ENCODE measurements at places on chromosomes 4 and X.

DNA sequence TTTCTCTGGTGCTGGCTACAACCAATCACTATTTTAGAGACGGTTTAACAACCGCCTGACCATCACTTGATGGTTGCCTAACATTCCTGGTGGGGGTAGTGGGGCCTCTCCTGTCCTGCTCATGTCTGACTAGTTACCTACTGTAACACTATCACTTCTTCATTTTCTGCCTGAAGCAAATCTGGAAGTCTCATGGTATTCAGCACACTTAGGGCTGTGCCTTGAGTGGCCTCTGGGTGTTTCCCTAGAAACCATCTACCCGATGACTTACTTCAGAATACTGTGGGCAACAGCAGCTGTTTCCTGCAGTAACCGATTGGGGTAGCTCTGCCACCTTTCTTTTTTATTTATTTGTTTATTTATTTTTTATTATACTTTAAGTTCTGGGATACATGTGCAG lies 880.1 kb upstream of the INTU start:
- no peak for DNase-seq

GRCh38 chr4:153799694-153800074 lies 10.8 kb upstream of the SFRP2 start:
- DNase-seq = no peak

DNA sequence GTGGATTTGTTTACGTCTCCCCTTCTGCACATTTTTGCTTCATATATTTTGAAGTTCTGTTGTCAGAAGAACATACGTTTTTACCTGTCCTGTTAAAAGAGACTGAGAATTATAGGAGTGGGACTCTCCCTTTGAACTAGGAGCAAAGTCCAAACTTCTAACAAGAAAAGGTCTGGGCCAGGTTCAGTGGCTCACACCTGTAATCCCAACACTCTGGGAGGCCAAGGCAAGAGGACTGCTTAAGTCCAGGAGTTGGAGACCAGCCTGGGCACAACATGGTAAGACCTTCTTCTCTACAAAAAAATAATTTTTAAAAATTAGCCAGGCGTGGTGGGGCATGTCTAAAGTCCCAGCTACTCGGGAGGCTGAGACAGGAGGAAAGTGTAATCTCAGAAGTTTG lies 15.8 kb downstream of the LIN54 start:
- no peak for DNase-seq

DNA sequence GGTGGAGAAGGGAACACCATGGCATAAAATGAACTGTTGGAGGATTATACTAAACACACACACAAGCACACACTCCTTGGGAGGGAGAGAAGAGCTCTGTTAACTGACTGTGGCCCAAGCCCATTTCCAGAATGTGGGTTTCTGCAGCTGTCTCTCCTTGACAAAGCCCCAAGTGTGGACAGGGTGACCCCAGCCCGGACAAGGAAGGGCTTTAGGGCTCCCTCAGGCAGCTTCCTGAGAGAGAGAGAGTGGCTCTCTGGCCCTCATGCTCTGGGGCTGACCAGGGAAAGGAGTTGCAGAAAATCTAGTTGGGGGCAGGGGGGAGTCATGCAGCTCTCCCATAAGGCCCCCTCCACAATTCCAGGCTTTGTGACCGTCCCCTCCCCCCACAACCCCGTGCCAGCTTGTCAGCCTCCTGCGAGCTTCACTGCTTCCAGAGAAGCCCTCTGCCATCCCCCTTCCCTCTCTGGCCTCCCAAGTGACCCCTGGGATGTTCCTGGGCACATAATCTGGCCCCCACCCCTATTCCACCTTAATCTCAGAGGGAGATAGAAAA lies 590 bp downstream of the ARHGEF9 start:
- no peak for DNase-seq

- no peak for DNase-seq
Measured at GRCh38 chr4:139736274-139736660, 70.6 kb downstream of the MGST2 start.

- DNase-seq = no peak
Measured at GRCh38 chr4:27881705-27882104, 1021.1 kb downstream of the STIM2 start.

DNA sequence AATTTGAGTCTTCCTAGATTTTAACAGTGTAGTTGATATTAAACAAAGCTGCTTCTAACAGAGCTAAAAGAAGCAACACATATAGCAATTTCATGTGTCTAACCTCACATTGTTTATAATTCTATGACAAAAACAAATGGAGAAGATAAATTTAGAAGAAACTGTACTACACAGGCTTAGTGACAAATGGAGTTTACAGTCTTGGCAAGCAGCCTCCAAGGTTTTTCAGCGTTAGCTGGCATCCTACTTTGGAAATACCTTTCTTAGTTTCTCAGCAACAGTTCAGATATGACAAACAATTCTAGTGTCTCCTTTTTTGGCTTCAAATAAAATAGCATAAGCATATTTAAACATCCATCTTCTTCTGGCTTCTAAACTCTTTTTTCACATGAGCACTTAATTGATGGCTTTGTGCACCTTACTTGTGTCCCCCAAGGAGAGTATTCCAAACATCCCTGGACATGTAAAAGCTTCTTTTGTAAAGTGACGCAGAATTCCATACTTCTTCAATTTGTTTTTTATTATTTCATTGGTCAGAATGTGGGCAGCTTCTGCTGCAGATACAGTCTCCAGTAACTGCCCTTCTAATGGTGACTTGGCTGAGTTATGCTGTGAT lies 249.8 kb downstream of the ANTXR2 start:
- no peak for DNase-seq

Measured in GM12891 (cell line).